NCI-H1694 (cell line): ENCODE measurements at places on chromosomes 11 and 22.

DNA sequence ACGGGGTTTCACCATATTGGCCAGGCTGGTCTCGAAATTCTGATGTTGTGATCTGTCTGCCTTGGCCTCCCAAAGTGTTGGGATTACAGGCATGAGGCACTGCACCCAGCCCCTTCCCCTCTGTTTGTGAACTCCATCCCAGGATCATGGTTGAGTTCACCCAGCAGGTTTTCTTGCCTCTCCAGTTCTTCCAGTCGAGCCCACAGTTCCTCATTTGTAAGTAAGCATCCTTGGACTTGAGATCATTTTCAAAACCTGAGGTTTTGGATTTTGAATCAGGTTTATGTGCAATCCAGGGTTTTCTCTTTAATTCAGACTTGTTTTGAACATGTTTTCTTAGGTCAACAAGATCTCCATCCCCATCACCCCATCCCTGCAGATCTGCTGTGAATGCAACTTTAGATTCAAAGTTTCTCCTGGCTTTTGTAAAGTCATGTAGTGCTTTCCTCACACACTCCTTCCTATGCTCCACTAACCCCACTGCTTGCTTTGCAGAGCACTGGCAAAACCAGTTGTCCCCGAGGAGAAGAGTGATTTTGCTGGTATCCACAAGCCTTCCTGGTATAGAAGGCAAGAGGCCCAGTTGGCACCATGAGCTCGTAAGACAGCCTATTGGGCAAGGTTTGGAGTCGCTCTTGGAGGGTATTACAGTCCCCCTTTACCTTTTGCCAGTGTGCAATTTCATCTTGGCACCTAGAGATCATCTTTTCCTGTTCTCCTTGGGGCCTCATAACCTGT is 14.7 kb upstream of the VPREB1 start:
- no peak for DNase-seq

DNA sequence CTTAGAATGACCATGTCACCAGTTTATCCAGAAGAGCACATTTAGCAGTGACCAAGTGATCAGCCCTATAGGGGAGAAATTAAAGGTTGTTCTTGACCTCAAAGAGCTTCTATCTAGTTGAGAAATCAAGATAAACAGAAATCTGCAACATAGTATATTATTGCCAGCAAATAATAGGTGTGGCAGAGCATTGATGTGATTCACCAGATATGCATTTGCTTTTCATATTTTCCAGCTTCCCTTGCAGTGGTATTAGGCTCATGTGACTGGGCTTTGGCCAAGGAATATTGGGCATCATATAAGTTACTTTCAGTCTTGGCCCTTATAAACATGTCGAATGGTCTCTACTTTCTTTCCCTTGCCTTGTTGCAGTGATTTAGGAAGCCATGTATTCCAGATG is 34.5 kb downstream of the COMMD9 start:
- no peak for DNase-seq

- DNase-seq: no peak
Observed at GRCh38 chr11:102134597-102134996, 24.4 kb downstream of the YAP1 start.

DNA sequence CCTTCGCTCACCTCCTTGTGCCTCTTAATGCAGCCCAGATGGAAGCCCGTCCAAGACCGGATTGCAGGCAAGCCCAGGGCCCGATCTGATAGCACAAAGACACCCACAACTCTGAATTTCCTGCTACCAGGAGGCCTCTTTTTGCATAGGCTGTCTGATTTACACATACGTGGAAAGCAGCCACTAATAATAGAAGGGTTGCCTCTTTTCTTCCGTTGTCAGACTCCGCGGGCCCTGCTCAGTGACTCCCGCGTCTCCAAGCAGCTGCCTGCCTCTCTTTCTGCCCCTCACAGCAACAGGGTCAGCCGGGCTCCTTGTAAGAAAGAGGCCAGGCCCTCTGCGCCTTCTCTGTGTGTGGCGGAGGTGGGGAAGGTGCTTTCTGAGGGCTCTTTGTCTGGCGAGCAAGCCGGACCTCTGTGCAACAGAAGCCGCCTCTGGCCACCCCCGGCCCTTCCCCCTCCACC is 26.7 kb downstream of the FLI1 start:
- no peak for DNase-seq

DNA sequence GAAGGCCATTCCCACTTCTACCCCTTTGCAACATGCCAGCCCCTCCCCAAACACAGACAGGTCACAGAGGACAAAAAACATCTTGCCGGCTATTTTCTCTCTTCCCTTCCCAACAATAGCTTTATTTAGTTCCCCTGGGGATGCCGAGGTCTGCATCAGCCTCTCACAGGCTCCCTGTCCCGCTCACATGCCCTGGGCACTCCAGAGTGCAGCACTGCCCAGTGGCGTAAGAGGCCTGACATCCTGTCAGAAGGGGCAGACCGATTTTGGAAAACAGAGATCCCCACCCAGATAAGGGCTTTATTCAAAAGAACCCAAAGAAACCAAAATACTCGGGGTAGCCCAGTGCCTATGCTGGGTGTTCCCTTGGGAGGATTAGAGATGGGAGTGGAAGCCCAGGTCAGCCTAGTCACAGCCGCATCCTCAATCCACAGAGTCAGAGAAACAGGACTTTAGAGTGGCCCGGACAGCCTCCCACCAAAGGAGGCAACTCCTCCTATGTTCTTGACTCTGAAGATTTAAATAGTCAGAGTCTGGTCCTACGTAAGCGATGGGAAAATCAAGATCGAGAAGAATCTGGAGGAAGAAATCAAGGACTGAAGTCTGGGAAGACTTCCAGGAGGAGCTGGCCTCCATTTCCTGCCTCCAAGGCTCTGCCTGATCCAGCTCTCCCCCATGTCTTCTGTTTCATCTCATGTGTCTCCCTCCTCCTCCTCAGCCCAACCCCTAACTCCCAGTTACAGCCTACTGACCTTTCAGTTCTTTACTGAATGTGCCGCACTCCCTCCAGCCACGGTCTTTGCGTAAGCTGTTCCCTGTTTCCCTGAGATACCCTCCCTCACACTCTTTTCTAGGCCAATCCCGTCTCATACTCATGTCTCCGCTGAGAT is 129.3 kb downstream of the FBXO7 start:
- no peak for DNase-seq

- peak; percentile 17 for DNase-seq
Observed at GRCh38 chr11:2305140-2305778, 3.4 kb downstream of the TSPAN32 start.

DNA sequence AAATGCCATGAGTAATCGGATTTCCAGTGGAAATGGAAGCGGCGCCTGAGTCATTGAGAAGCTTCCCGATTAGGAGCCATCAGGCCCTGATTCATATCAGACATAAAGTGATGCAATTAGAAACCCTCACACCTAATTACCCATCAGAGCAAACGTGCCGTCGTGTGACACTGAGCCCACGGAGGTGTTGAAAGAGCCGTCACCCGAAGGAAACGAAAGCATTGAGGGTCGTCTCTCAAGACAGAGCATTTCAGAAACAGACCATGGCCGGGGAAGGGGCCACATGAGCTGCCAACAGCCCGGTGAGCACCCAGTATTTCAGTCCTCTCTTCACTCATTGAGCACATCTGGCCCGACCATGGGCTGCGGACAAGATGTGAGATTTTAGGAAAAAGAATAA is 829.3 kb downstream of the TBC1D22A start:
- no peak for DNase-seq

- no peak for DNase-seq
Observed at GRCh38 chr11:69601011-69601975, 39.7 kb upstream of the CCND1 start.

- DNase-seq: no peak
Observed at GRCh38 chr11:35163209-35163608, 24.2 kb downstream of the CD44 start.

DNA sequence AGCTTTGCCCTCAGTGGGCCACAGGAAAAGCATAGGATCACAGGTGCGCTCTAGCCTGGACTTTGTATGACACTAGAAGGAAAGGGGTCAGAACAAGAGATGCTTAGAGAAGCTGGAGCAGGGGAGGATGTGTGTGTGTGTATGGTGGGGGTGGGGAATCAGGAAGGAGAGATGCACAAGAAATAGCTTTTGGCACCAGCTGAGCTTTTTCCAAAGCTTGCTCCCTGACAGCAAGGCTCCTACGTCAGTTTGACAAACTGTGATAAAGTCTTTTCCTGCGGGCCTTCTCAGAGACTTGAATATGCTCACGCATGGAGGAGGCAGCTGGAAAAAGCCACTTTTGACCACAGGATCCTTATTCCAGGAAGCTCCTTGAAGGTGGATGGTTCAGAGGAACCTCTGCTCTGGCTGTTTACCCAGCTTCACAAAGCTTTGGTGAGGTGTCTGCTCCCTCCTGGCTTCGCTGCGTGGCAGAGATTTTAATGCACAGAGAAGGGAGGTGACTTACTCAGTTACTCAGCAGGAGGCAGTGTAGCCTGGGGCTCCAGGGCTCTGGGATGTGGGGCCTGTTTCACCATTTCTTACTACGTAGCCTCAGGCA is 3.9 kb downstream of the CDC42EP1 start:
- DNase-seq: no peak

DNA sequence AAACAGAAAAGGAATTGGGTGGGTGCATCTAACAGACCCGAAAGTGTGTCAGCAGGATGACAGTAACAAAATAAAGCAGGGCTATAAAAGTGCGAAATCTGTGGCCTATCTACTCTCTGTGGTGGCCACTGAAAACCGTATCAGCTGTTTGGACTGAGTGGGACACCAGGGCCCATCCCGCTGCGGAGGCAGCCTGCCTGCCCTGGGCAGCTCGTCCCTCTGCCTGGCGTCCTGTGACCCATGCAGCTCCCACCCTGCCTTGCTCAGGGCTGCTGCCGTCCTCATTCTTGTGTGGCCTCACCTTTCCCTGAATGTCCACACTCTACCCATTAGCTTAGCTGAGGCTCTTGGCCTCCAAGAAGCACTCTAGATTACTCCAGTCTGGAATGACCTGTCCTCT is 30.4 kb downstream of the CARS1 start:
- no peak for DNase-seq

DNA sequence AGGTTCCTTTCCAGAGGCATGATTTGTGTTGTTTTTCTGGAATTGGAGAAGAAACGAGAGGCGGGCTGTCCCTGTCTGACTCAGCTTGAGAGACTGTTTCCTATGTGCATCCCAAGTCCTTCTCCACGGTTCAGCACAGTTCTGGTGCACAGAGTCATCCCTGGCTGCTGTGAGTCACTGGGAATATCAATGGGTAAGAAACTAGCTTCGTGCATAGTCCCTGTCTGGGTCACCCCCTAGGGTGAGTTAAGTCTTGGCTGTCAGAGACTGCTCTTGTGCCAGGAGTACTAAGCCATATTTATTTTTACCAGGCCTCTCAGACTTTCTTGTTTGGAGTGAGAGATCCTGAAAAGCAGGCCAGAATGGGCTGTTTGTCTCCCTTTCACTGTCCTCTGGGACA is 2.4 kb upstream of the LRP4 start:
- no peak for DNase-seq

GRCh38 chr22:23233752-23234408 is 53.6 kb downstream of the BCR start:
- DNase-seq: no peak
